Activated T-cell treated with anti-CD3 and anti-CD28 coated beads, Interleukin-2, amount 50 U/mL, for 4 hours (primary cell): ENCODE measurements at places on chromosomes 5 and 9.

- DNase-seq: no peak
Observed at GRCh38 chr9:27602954-27603353, 29.7 kb upstream of the C9orf72 start.

DNA sequence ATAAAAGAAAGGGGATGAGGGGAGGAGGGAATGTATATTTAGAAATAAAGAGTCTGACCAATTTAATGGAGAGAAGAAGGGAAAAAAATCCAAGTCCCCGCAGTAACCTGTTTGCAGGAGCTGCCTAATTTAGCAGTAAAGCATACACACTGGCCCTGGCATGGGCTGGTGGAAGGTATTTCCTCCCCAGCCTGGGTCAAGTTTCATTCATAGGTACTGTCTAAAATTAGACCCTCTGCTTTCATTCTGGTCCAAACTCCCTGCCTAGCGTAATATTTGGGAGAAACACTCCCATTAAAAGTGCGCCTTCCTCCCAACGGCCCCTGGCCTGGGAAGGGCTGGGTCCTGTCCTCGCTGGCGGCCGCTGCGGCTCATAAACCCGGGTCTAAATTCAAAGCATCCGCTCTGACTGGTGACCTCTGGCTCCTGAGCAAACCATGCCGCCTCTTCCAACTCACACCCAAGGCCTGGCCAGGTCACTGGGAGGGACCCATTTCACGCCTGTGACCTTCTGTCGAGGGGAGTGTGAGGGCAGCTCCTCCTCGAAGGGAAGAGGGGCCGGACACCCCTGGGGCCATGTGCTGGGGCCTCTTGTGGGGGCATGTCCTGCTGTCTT is 123.2 kb downstream of the FGF18 start:
- DNase-seq: no peak

GRCh38 chr9:90061187-90061586 is 456.4 kb downstream of the GADD45G start:
- DNase-seq: no peak

- DNase-seq: no peak
Observed at GRCh38 chr9:130627896-130628792, 36.2 kb upstream of the PRDM12 start.

DNA sequence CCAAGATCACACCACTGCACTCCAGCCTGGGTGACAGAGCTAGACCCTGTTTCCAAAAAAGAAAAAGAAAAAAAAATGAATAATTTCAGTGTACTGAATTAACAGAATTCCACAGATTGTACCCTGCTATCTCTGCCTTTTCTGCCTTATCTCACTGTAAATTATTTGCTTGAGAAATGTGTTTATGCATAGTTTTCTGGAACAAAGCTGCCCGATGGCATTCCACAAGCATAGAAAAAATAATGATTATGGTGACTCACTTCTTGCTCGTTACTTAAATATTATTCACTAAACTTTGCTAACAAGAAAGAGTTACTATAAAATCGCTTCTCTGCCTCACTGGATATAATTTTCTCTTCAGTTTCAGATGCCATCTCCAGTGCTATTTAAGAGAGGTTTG is 88.7 kb upstream of the FAM169A start:
- no peak for DNase-seq
